ENCODE measurements at places on chromosomes 6 and 20.

- no peak for DNase-seq
Observed at GRCh38 chr20:906001-906520, 10.1 kb downstream of the ANGPT4 start.

GRCh38 chr20:46237736-46238135 lies 70.6 kb downstream of the CDH22 start:
- no peak for DNase-seq

- DNase-seq = no peak
Observed at GRCh38 chr6:85537055-85537494, 56.6 kb downstream of the SNX14 start.

DNA sequence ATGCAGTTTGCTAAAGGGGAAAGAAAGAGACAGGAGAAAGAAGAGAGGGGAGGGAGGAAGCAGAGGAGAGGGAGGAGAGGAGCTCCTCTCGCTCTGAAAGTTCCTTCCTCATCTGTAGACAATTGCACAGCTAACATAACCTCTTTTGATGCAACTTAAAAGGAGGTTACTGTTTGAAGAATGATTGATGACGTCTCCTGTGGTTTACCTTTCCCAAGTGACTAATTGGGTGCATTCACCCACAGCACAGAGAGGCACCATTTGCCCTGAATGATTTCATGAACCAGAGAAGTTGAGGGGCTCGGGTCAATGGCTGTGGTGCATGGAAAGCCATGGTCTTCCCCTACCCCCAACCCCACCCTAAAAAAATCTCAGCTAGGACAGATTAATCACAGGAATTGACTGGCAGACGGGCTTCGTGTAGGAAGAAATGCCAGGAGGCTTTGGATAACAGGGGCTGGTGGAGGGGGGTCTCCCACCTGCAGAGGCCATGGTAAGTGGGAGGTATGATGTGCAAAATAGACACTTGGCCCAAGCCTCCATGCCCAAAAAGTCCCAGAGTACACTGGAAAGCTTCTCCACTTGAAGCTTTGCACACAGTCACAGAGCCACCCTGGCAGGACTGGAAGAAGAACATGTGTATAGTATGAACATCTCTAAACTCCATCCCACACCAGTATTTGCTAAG lies 213.7 kb downstream of the ANKRD60 start:
- DNase-seq = no peak

DNA sequence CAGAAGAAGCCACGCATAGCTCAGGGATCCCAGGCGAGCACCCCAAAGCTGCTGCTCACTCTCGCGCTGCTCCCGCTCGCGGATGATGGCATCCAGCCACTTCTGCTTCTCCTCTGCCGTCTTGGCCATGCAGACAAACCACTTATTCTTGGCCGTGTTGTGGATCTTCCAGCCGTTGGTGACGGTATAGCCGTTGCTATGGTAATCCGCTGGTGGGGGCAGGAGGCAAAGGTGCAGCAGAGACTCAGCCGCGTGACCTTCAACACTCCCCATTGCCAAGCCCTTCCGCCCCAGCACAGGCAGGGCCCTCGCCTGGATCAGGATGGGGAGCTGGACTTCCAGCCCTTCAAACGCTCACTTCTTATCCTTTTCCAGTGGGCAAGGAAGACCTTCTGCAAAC lies 136.9 kb downstream of the PREX1 start:
- DNase-seq = no peak

DNA sequence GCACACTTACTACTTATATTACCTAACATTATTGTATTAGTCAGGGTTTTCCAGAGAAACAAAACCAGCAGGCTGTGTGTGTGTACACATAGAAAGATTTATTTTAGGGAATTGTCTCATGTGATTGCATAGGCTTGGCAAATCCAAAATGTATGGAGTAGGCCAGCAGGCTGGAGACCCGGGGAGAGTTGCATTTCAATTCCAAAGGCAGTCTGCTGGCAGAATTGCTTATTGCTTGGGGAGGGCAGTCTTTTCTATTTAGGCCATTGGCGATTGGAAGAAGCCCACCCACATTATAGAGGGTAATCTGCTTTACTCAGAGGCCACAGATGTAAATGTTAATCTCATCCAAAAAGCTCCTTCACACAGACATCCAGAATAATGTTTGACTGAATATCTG lies 157.0 kb downstream of the ADGRG6 start:
- no peak for DNase-seq

GRCh38 chr6:161644521-161644920 lies 370.7 kb upstream of the AGPAT4 start:
- DNase-seq = no peak

Data from tibial nerve (tissue), 4 donors.